Ecto neural progenitor cell (in vitro differentiated cells): ENCODE measurements at places on chromosomes 12 and 14.
A peak's percentile ranks its signal among the peaks of the same experiment; 100 is the strongest.

DNA sequence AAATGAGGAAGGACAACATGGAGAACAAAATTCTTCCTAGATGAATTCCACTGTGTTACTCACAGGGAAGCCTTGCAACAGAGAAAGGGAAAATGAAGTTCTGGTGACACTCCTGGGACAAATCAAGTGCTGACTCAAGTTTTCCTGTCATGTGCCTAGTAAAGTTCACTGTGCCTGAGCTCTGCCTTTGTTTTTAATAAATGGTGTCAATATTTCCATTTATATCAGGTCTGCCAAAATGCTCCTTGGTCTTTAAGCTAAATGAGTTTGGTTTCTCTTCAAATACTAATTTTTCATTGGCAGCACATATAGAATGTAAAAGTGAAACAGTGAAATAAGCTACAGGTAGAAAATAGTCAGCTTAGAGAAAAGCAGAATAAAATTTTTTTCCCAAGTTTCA lies 33.0 kb downstream of the HIGD1C start:
- no peak for DNase-seq

DNA sequence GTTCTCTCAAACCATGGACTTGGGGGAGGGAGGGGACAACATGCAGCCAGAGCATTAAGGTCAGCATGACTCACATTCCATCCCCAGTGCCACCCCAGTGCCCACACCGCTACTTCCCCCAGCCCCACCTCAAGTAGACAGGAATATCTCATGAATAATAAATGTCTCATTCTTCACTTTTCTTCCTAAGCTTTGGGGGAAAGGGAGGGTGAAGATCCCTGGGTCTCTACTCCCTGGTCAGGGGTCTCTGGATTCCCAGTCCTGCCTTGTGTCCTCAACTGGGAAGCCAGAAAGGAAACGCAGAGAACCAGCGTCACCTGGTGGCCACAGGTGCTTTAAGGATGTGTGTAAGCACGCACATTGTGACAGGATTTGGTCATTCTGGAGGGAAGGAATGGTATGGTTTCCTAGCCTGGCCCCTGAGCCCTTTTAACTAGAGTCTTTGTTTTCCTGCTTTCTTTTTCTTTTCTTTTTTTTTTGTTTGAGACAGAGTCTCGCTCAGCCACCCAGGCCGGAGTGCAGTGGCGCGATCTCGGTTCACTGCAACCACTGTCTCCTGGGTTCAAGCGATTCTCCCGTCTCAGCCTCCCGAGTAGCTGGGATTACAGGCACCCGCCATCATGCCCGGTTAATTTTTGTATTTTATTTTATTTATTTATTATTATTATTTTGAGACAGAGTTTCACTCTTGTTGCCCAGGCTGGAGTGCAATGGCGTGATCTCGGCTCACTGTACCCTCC lies 3.4 kb downstream of the GPR84 start:
- peak; percentile 92 for DNase-seq

- no peak for DNase-seq
Measured at GRCh38 chr12:116968986-116969385, 58.2 kb downstream of the FBXW8 start.

- DNase-seq, result no peak
Measured at GRCh38 chr12:108806921-108807320, 50.5 kb downstream of the SSH1 start.

- no peak for DNase-seq
Measured at GRCh38 chr12:52721838-52722470, 18.6 kb upstream of the KRT77 start.

DNA sequence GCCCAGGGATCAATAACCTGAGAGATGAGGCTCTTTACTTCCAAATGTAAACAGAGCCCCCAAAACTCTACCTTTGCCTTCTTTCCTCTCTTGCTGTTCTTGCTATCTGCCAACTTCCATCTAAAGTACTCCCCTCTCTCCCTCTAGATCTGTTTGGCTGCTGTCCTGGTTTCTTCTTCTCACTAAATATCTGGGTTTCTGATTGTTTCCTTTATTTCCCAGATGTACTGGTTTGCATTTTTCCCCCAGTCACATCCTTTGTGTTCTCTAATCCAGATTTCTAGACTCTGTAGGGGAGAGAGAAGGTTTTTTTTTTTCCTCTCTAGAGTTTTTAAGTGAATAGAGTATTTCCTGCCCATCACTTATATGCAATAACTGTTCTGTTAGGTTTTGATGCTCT lies 7.1 kb upstream of the SALL2 start:
- DNase-seq, result no peak

GRCh38 chr12:4118601-4119156 lies 154.9 kb upstream of the CCND2 start:
- peak; percentile 41 for DNase-seq

DNA sequence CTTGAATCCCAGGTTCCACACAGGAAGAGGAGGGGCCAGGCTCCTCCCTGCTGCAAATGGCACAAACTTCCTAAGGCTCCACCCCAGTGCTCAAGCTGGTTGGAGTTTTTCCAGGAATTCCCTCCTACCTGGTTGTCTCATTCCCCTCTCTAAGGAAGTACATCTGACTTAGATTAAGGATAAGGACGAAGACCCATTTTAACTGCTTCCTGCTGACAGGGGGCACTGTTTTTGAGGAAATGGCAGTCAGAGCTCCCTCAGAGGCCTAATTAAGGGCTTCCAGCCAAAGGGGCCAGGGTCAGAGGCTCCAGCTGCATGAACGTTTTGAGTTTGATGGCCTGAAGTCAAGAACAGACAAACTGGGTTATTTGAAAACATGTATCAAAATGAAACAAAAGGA lies 1084.7 kb downstream of the SLC6A15 start:
- peak; percentile 49 for DNase-seq

DNA sequence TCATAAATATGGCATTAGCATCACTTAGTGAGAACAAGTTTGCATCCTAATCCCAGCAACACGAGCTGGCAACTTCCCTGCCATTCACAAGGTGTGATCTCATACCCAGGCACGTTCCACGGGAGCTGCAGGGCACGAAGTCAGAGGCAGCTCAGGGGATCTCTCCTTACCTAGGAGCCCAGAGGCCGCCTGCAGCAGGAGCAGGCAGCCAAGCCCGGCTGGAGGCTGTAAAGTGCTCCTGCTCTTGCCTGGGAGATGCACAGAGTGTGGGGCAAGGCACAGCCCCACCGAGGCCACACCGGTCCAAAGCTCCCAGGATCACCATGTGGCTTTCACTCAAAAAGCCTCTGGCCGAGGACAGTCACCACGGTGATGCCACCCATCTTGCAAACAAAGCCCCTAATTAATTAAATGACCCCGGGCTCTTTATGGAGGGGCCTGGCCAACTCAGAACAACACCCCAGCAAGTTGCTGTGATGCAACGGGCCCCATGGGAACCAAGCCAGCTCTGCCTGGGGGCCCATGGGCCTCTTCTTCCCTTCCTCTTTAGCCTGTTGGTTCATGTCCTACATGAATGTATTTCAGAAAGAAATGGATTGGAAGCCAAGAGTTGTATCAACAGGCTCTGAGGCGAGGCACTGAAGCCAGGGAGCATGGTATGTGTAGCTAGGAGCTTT lies 26.5 kb downstream of the NUAK1 start:
- DNase-seq, result no peak

DNA sequence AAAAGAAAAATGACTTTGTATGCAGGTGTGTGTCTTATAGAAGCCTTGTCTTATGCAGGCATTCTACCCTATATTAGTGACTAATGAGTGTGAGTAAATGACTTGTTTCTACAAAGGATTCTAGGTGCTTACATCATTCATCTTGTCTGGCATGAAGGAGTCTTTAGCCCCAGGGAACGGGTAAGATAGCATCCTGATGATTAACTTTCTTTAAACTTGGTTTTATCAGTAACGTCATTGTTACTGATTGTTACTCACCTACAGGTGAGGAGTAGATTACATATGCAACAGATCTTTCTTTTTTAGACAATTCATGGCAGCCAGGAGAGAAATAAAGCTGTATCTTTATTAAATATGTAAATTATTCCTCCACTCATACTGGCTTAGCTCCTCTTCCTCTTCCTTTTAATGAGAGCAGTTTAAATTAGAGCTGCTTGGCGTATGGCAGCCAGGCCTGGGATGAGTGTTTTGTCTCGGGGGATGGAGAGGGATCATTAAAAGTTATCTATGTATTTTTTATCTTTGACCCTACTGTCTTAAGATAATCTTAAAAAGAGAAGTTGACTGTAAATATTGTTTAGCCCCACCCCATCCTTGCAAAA lies 57.2 kb upstream of the ATP2A2 start:
- no peak for DNase-seq

DNA sequence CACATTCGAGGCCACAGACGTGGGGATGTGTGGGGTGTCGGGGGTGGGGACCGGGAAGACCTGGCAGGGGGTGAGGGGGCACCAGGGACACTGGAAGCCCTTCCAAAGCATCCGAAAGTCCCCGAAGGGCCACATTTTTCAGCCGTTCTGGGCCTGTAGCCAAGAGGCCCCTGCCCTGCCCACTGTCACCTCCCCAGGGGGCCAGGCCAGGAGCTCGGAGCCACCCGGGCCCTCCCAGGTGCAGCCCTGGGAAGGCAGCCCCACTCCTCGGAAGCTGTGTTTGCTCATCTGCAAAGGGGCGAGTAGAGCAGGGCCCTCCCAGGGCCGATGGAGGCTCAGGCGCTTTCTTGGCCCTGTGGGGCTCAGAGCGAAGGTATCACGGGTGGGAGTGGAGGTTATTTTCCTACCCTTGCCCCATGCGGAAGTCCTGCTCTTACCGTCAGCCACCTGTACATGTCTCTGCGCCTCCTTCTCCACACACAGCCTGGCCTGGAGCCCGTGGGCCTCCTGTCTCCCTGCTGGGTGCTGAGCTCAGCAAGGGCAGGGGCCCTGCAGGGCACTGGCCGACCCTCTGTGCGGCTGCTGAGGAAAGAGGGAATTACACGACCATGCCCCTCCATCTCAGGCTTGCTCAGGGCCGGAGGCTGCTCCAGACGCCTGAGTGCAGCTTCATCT lies 27.2 kb downstream of the NOC4L start:
- DNase-seq, result no peak

GRCh38 chr12:79859646-79860045 lies 75.3 kb downstream of the PPP1R12A start:
- DNase-seq, result no peak

DNA sequence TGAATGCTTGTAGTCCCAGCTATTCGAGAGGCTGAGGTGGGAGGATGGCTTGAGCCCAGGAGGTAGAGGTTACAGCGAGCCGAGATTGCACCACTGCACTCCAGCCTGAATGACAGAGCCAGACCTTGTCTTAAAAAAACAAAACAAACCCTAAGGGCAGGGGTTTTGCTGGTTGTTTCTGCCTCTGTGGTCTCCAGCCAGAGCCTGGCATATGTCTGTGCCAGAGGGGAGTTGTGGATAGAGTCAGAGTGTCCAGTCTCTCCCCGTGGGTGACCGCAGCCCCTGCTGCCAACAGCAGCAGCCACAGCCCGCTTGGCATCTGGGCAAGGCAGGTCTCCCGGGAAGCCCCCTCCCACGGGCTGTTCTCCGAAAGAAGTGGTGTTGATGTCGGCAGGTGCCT lies 37.6 kb downstream of the MVK start:
- no peak for DNase-seq

DNA sequence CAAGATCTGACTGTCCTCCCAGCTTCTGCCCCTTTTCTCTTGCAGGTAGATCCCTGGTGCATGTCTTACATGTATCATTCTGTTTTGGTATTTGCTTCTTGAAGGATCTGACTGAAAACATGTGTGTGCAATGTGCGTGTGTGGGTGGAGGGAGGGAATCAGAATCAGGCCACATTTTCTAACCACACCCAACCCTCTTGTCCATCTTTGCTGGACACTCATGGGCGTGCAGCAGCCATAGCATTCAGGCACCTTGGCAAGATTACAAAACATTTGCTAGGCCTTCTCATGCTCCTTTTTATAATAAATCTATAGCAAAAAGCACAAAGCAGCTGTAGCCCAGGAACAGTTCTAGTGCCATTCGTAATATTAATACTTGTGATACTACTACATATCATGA lies 233.6 kb upstream of the E2F7 start:
- DNase-seq, result no peak

GRCh38 chr12:109084425-109084824 lies 8.8 kb downstream of the ALKBH2 start:
- no peak for DNase-seq

DNA sequence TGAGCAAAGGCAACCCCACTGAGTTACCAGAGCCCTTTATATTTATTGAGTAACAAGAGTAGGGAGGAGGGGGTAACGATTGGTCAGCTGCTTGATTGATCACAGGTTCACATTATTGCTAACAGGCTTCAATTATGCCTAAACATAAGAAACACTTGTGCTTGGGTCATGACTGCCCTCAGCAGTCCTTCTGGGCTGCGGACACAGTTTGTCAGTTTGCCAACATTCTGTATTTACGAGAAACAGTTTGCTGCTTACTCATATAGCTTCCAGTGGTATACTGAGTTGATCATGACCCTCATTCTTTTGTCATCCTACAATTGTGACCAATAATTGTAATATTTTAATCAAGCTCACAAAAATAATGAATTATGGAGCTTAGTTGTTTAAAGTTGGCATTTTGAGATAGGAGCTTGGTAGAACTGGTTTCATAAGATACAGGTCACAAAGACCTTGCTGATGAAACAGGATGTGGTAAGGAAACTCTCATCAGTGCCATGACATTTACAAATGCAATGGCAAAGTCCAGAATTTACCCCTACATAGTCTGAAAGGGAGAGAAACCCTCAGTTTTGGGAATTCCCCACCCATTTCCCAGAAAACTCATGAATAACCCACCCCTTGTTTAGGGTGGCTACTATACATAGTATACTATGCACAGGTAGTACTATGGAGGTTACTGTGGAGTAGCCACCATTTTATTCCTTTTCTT lies 1421.0 kb upstream of the FLRT2 start:
- no peak for DNase-seq

GRCh38 chr14:24437736-24438067 lies 4.9 kb downstream of the SDR39U1 start:
- DNase-seq, result no peak

- no peak for DNase-seq
Measured at GRCh38 chr12:5665615-5666014, 233.7 kb downstream of the NTF3 start.

DNA sequence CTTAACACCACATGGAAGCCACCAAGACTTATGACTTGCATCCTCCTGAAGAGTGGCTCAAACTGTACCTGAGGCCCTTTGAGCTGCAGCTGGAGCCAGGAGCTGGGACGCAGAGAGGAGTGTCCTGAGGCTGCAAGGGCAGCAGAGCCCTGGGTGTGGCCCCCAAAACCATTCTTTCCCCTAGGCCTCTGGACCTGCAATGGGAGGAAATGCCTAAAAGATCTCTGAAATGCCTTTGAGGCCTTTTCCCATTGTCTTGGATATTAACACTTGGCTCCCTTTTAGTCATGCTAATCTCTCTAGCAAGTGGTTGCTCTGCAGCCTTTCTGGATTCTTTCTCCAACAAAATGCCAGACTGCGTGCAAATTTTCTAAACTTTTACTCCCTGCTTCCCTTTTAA lies 156.1 kb downstream of the SLC38A4 start:
- no peak for DNase-seq

DNA sequence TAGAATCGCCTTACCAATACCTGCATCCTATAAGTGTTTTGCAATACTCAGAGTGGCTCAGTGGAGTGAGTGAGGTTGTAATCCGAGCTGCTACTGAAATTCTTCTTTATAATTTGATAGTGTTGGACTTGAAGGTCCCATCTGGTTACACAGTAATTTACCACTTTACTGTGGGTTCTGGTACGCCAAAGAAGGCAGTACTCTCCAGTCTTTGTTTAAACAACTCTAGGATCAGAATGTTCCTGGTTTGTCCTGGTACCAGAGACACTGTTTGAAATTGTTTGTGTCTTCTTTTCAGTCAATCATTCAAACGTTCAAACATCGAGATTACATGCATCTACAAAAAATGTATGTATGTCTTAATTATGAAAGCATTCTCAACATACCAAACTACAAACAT lies 51.3 kb upstream of the AMN1 start:
- no peak for DNase-seq
